ENCODE measurements at places on chromosomes 16 and 17.

GRCh38 chr17:3889325-3890012 lies 3.4 kb downstream of the CAMKK1 start:
- no peak for DNase-seq

- DNase-seq: no peak
These were observed 12.1 kb upstream of the FOXF1 start for GRCh38 chr16:86498155-86498670.

GRCh38 chr16:86442703-86443102 lies 67.6 kb upstream of the FOXF1 start:
- DNase-seq: no peak

DNA sequence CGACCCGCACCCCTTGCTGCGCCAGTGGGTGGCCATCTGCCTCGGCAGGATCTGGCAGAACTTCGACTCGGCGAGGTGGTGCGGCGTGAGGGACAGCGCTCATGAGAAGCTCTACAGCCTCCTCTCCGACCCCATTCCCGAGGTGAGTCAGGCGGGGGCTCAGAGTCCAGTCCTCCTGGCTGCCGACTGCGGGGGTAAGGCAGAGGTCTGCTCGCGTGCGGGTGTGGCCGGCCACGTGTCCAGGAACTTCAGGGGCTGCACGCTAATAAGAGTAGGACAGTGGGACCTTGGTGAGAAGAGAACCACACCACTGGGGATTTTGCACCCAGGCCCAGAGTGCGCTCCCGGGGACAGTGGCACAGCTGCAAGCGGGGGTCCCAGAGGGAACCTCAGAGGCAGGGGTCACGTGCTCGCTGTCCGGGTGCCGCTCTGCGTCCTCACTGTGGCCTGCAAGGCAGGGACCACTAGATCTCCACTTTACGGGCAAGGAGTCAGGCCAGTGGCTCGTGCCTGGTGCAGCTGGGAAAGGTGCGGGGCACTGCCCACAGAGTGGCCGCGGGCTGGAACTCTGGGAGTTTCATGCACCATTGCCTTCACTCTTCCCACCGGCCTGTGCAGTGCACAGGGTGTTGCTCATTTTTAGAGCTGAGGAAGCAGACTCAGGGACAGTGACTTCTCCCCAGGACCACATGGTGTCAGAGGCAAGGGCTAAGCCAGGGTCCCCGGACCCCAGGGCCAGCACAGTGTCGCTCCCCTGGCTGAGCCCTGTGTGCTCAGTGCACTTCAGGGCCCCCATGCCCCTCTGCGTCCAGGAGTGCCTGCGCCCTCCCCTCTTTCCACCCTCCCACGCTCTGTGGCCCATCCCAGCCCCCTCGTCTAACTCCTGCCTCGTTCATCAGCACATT lies 107.6 kb upstream of the CHMP6 start:
- DNase-seq: no peak

- no peak for DNase-seq
These were observed 284.1 kb upstream of the TNRC6C start for GRCh38 chr17:77674358-77674757.

DNA sequence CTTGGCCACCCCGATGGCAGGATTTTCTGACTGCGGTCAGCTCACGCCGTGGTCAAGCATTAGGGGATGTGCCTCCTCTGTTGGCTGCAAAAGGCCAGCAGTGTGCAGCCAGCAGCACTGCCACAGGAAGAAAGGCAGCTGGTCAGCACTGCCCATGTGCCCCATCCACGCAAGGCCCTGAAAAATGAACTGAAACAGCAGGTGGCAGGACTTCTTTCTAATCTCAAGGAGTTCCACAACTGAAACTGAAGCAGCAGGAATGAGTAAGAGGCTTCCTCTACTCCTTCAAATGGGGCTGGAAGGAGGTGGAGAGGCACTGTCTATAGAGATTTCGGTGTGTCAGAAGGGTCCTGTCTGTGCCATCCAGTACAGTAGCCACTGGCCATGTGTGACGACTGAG lies 3.2 kb downstream of the ZNF500 start:
- DNase-seq: no peak

- DNase-seq: peak; percentile 61
These were observed at the start of gene RPH3AL for GRCh38 chr17:352421-353212. TSS of gene RPH3AL (minus strand) at chr17:352807. CDS start at chr17:327543, 25,264 bp downstream.

- DNase-seq: no peak
These were observed 127.5 kb downstream of the HS3ST3A1 start for GRCh38 chr17:13474073-13474800.

GRCh38 chr17:29855686-29856085 lies 74.3 kb downstream of the SSH2 start:
- DNase-seq: no peak

DNA sequence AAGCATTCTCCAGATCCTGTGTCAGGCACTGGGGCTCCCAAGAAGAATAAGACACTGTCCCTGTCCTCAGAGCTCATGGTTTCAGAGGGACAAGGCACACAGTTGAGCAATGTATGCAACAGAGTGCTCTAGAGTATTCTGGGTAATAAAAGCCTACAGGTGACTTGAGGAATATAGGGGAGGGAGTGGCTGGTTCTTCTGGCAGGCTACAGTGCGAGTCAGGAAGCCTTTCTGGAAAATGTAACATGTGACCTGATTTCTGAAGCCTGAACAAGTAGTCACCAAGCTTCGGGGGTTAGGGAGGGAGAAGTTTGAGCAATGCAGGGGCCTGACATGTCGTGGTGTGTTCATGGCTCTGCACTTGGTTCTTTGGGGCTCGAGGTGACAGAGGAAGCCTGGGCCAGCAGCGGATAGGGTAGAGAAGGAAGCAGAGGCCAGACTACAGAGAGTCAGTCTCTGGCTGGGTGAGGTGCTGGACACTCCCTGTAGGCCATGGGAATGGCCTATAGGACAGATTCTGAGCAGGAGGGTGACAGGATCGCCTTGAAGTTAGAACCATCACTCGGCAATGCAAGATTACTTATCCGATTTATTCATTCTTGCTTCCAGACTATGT lies 16.0 kb upstream of the LRRC75A start:
- DNase-seq: no peak

GRCh38 chr16:22813223-22813947 lies 577 bp upstream of the HS3ST2 start:
- peak; percentile 39 for DNase-seq

- no peak for DNase-seq
These were observed 45.0 kb upstream of the CLEC3A start for GRCh38 chr16:77977339-77977738.

- no peak for DNase-seq
These were observed 293.8 kb downstream of the ABCC12 start for GRCh38 chr16:47861999-47862398.

GRCh38 chr17:77370586-77370985 lies 229.8 kb downstream of the SEC14L1 start:
- DNase-seq: no peak

GRCh38 chr17:50922721-50923405 lies 56.7 kb upstream of the TOB1 start:
- DNase-seq: no peak

DNA sequence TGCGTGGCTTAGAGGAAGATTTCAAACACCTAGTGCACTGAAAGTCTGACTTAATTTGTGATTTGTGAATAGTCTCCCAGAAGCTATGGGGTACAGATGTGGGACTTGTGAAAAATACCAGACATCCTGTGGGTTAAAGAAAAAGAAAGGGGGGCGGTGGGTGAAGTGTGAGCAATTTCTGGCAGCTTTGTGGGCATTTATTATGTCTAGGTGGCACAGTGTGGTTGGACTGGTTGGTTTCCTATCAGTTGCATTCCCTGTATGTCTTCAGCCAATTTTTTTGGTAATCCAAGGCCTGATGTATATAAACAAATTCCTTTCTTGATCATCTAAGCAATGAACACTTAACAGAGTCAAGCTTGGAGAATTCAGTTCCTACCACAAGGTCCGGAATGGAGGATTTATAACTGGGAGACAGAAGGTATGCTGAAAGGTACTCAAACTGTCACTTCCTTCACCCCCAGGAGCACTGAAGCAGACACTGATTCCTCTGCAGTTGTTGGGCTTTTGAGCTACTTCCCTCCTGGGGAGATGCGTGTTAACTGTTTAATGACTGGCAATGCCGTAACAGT lies 211.6 kb downstream of the WWOX start:
- no peak for DNase-seq

GRCh38 chr16:28089205-28089991 lies 25.9 kb upstream of the GSG1L start:
- no peak for DNase-seq

GRCh38 chr16:3597226-3597625 lies 14.2 kb downstream of the SLX4 start:
- no peak for DNase-seq

GRCh38 chr16:83952940-83953795 lies at the start of gene OSGIN1:
TSS of gene OSGIN1 (plus strand) at chr16:83953240. CDS start at chr16:83957672, 4,432 bp downstream.
- peak; percentile 87 for DNase-seq
